ENCODE measurements at places on chromosomes 13 and 19. TPM values are rescaled to one million over a fixed set of nuclear protein-coding genes. Genes with fewer than 3 reads are reported as not detected.

DNA sequence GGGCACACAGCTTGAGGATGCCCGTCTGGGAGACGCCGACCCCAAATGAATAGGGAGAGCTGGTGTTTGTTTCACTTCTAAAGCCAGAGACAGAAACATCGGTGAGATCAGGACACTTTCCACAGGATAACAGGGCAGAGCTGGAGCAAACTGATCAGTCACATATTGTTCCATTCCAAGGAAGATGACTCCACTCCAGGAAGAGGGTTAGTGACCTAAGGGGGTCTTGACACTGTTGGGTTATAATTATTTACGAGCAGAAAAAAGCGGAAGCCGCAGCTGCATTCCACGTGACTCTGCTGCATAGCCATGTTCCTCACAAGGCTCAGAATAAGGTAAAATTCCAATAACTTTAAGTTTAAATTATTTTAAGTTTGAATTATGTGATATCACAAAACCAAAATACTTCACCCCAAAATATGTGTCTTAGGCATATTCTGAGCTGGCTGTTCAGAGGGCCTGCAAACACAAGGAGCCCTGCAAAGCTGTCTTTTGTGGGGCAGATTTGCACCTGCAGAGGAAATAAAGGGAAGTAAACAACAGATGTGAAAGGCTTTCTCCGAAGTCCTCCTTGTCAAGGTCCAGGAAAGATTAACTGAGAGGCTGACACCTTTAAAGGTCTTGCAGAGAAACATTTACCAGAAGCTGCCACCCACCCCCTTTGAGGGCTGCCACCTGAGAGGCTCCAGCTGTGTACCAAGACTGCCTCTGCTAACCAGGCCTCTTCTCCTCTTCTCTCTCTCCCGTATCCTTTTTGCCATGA lies 819.2 kb downstream of the UQCRFS1 start:
- H3K27me3 ChIP-seq = no peaks in the 10 kb centered on the region
- no peaks in the 10 kb centered on the region for H3K4me1 ChIP-seq
- no peak for DNase-seq
- H3K4me3 ChIP-seq = no peak overlapping the region
- H3K27ac ChIP-seq = no peak overlapping the region

GRCh38 chr19:10603084-10603872 lies 16.2 kb upstream of the AP1M2 start:
- peak; percentile 69 for DNase-seq
- H3K4me1 ChIP-seq = peaks cover 51% of the 10 kb centered on the region
- peak overlapping the region; percentile 97 for H3K27ac ChIP-seq
- H3K27me3 ChIP-seq = no peaks in the 10 kb centered on the region
- H3K36me3 ChIP-seq = no peaks in the 10 kb centered on the region
- H3K4me3 ChIP-seq = peak overlapping the region; percentile 94

DNA sequence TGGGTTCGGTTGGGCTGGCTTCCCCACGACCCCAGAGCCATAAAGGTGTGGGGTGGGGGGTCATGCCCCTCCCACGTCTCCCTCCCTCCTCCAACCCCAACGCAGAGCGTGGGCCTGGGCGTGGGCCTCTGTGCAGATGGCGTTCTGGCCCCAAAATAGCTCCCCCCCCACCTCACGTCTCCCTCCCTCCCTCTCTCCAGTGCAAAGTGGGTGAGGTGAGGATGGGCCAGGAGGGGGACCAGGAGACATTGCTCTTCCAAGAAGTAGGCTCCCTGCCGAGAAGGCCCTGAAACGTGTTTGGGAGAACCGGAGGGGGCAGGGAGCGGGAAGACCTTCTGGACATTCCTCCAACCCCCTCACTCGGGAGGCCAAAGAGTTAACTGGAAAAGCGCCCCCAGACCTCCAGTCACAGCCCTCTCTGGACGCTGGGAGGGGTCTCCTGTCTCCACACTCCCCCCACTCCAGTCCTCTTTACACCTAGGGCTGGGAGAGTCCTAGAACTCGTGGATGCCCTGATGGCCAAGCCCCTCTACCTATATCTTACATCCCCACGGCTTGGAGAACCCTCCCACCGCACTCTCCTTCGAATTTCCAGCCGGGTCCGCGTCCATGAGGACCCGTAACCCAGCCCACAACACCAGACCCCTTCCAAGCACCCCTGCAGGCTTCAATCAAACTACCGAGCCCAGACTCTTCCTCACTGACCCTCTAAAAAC lies 855 bp downstream of the UNC13A start:
- no peaks in the 10 kb centered on the region for H3K4me1 ChIP-seq
- no peak for DNase-seq
- peaks cover 95% of the 10 kb centered on the region for H3K27me3 ChIP-seq
- H3K27ac ChIP-seq = no peak overlapping the region

Gene SMAD9
- total RNA-seq = 9.4 TPM
